ENCODE measurements at places on chromosomes 11 and 22.

DNA sequence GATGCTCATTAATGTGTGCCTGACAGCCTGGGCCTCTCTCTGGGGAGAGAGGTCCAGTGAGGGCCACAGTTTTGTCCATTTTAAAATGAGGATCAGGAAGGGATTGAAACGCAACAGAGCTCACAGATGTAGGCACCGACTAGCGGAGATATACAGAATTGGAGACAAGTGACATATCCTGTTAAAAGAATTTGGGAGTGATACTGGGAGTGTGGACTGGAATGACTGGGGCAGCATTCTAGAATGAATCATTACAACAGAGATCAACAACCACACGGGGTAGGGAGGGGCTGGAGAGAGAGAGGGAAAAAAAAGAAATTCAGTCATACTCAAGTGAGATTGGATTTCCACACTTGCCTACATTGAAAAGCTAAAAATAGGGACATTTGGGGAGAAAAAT is 2.5 kb upstream of the NCAM1 start:
- no peak for DNase-seq

GRCh38 chr11:131932584-131933325 is 562.3 kb downstream of the NTM start:
- no peak for DNase-seq

DNA sequence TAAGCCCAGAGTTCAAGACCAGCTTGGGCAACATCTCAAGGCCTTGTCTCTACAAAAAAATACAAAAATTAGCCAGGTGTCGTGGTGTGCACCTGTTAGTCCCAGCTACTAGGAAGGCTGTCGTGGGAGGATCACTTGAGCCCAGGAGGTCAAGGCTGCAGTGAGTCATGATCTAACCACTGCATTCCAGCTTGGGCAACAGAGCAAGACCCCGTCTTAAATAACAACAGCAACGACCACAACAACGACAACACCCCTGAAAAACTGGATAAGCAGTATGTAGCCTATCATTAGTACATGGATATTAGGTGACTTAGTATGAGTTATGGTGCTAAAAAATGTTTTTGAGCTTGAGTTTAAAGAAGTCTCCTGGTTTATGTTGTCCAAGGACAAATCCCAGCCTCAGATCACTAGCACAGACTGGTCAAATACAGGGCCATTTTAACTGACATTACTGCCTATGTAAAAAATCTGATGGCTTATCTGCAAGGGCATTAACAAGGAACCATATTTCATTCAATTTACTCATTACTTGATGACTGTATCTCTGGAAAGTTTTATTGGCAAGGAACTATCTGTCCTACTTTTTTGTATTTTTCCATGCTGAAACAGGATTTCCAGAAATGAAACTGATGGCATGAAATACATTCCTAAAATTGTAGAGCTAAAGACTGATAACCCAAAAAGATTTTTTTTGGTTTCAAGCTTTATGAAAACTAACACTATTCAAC is 23.4 kb downstream of the C2CD3 start:
- DNase-seq = no peak

DNA sequence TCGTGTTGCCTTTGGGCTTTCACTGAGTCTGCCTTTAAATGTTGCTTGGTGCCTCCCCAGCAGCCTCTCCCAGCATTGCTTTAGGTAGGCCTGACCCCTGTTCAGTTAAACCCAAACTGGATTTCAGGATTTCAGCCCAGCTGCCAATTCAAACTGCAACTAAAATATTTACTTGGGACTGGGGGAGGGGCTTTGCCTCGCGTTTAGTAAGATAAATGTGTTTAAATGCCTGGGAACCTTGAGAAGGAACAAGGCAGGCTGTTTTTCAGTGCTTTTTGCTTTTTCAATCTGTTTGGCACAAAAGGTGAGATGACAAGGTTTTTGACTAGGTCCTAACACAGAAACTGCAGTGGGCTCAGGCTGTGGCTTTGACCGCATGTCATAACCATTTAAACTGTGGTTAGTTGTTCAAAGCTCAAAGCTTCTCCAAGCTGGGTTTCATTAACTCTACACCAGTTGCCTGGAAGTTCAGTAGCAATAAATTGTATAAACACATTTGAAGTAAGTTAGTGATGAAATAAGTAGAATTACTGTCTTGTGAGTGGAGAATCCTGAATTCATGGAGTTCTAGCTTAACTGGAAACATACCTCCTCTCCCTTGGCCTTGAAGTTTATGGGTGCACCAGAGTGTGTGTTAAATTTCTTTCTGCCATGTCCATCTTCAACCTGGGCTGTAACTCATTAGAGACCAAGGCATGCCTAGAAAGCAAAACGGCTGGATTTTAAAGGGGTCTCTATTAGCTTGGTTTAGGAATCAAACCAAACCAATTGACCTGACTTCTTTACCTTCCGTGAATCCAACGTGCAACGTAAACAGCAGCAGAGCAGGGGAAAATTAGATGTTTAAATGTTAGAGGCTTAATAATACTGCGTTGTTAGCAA is 3.6 kb downstream of the PKNOX2 start:
- DNase-seq = no peak

- no peak for DNase-seq
Observed at GRCh38 chr11:12689029-12689755, 15.0 kb downstream of the TEAD1 start.

GRCh38 chr11:68471360-68472340 is 11.1 kb downstream of the PPP6R3 start:
- DNase-seq = no peak

DNA sequence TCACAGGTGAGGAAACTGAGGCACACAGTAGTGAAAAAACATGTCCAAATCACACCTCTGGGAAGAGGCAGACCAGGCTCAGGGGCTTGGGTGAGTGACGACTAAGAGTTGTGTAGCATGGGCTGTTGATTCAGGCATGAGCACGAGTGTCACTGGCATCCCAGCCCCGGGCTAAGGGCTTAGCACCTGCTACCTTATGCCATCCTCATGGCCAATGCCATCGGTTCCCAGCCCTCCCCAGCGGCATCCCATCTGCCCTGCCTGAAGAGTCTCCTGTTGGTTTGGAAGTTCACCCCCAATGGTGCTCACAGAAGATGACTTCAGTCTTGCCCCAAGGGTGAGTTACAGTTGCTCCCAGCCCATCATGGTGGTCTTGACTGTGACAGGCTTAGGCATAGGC is 22.4 kb downstream of the MB start:
- DNase-seq = no peak

DNA sequence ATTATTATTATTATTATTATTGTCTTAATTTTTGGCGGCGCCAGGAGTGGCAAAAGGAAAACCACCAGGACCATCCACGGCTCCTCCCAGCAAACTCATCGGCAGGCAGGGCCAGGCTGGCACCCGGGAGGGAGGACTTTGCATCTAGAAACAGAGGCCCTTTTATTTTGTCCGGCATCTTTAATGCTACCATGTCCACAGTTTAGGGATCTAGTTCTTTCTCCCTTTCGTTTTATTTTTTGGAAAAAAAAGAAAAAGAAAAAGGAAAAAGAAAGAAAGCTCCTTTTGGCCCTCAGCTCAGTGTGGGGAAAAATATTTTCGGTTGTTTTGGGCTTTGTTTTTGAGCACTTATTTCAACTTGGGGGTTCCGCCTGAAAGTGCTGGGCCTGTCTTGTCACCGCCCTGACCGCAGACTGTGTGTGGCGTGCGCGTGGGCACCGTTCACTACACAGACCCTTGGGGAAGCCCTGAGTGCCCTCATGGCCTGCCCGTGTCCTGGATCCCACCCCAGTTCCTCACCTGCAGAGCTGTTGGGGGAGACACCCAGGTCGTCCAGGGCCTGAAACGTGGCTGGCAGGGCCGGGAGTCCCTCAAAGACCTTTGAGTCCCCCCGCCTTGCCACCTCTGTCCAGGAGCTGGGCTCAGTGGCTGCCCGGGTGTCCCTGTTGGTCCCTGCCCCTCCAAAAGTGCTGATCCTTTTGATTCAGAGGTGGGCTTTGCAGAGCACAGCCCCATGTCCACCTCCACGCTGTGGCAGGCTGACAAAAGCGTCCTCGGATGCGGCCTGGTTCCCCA is 69.1 kb upstream of the PPARA start:
- DNase-seq = peak; percentile 46

GRCh38 chr11:31233425-31233824 is 136.1 kb downstream of the DCDC1 start:
- peak; percentile 68 for DNase-seq

GRCh38 chr11:57399221-57399620 is 8.8 kb upstream of the PRG2 start:
- no peak for DNase-seq

DNA sequence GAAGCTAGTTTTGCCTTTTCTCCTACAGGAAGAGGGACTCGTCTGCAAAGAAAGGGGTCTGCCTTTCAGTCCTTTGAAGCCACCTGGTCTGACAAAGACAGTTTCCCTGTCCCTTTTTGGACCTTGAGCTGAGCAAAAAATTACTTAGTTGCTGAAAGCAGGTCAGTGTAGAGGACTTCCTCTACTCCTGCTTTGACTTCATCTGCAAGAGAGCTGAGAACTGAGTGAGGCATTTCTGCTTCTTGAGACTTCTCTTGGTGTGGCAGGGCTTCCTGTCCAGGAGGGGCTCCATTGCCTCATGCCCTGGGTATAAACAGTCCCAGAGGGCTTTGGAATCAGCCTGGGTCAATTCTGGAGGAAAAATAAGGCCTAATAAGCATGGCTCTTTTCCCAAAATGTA is 73.1 kb downstream of the ZNRF3 start:
- DNase-seq = no peak

GRCh38 chr11:122215244-122215992 is 99.4 kb upstream of the BLID start:
- DNase-seq = peak; percentile 84

GRCh38 chr11:94450048-94450447 is 43.6 kb downstream of the MRE11 start:
- no peak for DNase-seq

DNA sequence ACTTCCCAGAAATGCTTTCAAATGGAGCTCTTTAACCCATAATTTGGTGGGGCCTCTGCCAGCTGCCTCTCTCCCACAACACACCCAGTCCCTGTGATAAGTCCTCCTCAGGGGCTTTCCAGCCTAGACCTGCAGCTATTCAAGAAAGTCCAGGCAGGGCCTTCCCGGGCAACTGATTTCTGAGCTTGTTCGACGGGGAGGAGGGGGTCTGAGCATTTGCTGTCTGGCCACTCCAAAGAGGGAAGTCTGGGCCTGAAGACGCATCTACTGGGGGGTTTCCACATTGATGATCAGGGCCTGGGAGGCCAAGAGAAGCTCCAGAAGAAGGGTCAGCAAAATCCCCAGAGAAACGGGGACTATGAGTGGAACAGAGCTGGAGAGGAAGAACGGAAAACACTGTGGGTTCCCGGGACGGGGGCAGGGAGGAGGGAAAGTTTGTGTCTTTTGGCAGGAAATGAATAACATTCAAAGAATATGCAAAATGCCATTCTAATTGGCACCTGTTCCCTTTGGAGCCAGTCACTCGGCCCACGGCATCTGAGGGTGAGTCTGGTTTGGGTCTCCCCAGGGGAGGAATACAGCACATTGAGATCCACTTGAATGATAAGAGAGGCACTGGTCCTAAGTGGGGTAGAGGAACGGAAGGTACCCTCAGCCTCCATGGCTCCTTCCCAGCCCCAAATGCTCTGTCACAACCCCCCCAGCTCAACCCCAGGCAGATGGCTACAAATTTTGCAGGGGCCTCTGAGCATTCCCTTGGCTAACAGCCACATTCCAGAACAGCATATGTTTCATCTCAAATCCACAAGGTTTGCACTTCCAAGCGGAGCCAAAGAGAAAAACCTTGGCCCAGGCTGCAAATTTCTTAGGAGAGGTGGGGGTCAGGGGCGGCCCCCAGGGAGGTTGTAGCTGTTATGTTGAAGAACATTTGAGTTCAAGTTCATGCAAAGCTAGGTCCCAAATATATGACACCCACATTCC is 72.0 kb downstream of the RPUSD4 start:
- DNase-seq = peak; percentile 72

DNA sequence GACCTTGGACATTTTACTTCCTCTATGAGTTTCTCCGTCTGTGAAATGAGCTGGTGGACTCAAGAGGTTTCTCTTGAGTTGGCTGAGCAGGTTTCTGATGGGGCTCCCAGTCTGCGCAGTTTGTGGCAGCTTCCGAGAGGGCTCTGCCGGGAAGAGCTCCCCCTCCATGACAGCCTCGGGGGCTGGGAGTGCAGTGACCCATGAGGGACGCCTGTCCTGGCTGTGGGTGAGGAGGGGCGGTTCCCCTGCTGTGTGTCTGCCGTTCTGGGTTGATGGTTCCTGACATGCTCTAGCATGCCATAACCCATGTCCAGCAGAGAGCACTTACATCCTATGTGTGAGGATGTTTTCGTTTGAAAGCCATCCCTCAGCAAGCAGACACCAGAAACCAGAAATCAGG is 14.8 kb downstream of the CSF2RB start:
- DNase-seq = no peak

DNA sequence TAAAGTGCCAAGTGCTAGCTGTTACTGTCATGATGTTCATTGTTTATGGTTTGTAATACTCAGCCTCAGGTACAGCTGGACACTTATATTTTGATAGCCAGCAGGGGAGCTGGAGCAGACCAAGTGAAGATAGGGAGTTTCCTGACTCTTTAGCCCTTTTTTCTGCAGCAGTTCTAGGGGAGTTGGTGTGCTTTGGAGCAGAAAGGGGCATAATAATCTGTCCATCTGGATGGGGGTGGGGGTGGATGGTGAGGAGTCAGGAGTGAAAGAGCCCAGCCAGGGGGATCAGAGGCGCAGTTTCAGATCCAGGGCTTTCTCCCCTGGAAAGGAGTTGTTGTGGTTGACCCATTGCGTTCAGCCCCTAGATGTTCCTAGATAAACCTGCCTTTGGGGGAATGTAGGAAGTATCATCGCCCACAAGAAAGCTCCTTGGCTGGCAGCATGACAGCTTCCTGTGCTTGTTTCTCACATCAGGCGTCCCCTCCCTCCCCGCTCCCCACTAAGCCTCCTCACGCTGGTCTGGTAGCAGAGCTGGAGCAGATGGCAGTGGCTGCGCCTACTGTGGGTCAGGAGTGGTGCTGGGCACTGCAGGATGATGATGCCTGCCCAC is 41.9 kb downstream of the MED15 start:
- DNase-seq = peak; percentile 54

DNA sequence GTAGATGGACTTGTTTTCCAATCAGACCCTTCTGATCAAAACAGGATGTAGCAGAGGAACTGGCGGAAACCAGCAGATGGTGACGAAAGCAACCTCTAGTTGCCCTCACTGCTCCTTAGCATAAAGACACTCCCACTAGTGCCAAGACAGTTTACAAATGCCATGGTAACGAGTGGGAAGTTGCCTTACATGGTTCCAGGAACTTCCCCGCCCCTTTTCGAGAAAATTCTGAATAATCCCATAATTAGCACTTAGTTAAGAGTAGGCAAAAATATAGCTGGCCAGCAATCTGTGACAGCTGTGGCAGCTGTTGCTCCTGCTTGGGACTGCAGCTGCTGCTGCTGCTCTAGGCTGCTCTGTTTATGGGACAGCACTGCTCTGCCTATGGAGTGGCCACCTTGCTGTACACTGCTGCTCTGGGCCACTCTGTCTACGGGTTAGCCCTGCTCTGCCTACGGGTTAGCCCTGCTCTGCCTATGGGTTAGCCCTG is 33.4 kb upstream of the SORL1 start:
- peak; percentile 52 for DNase-seq

DNA sequence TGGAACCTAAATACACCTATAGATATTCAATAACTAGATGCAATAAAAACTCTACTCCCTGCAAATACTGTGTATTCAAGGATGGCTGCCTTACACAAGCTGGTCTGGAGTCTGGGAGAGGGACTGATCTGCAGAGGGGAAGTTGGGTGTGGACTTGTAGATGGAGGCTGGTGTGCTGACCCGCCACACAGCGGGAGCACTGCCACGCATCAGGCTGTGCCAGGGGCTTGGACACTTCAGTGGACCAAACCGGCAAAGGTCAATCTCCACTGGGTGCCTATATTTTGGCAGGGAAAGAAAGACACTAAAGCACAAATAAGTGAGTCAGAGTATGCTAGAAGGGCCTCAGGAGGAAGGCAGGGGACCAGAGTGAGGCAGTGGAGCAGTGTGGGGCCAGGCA is 2.1 kb upstream of the SHANK3 start:
- no peak for DNase-seq

Measured in A673 (cell line).